Stimulated activated CD8-positive, alpha-beta memory T cell treated with anti-CD3 and anti-CD28 coated beads, Interleukin-4, amount 100 ng/mL, for 1 hour (primary cell): ENCODE measurements at places on chromosomes 7 and 10.

DNA sequence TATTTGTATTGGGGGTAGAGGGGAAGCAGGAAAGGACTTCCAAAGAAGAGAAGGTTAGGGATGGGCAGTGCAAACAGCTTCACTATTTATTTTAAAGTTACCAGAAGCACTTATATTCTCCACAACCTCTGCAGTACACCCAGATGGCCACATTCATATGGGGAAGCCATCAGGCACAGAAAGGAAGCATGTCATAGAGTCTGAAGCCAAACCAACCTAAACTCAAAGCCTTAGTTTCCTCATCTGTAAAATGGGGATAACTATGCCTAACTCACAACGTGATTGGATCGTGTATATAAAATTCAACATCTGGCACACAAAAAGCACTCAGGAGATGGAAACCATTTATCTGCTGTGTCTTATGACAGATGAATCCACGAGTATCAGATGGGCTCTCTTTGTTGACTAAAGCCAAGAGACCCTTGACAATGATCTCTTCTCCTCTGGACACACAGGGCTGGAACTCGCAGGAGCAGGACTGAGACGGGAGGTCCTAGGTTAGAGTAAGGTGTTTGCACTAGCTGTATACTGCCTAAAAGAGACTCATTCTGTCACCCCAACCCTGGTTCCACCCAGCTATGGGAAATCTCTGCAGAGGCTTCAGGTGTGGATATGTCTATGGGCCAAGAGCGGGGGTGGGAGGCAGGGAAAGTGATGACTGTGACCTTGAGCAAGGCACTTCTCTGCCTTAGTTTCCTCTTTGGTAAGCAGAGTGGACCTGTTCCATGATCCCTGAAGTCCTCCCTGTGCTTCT is 1.8 kb downstream of the KIAA1549 start:
- no peak for DNase-seq

- DNase-seq = no peak
Measured at GRCh38 chr7:129090300-129090907, 35.5 kb upstream of the TNPO3 start.

GRCh38 chr7:140645166-140645900 is 4.7 kb upstream of the DENND2A start:
- DNase-seq = no peak

- DNase-seq = no peak
Measured at GRCh38 chr7:120033114-120033513, 239.9 kb upstream of the KCND2 start.

GRCh38 chr10:77584938-77585337 is 52.7 kb downstream of the KCNMA1 start:
- DNase-seq = no peak
